Endodermal cell (in vitro differentiated cells): ENCODE measurements at places on chromosomes 2 and 18. TPM values are rescaled to one million over a fixed set of nuclear protein-coding genes. Genes with fewer than 3 reads are reported as not detected.

GRCh38 chr2:73993778-73994177, 9.1 kb downstream of the TET3 start:
- no peak for DNase-seq

DNA sequence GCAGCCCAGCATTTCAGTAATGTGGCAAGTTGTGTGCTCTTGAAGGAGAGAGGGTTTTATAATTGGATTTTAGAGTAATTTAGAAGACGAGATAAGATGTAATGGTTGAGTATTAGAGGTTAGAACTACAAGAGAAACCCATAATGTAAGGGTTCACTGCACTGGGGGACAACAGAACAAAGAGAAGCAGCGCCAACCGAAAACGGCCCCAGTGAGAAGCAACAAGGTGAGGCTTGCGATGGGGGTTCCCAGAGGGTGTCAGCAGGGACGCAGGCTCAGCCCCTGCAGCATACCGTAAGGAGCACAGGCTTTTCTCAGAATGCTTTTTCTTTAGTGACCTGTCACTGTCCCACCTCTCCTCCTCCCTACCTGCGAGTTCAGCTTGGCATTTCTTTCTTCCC, 183.9 kb upstream of the ETAA1 start:
- peak; percentile 69 for DNase-seq

DNA sequence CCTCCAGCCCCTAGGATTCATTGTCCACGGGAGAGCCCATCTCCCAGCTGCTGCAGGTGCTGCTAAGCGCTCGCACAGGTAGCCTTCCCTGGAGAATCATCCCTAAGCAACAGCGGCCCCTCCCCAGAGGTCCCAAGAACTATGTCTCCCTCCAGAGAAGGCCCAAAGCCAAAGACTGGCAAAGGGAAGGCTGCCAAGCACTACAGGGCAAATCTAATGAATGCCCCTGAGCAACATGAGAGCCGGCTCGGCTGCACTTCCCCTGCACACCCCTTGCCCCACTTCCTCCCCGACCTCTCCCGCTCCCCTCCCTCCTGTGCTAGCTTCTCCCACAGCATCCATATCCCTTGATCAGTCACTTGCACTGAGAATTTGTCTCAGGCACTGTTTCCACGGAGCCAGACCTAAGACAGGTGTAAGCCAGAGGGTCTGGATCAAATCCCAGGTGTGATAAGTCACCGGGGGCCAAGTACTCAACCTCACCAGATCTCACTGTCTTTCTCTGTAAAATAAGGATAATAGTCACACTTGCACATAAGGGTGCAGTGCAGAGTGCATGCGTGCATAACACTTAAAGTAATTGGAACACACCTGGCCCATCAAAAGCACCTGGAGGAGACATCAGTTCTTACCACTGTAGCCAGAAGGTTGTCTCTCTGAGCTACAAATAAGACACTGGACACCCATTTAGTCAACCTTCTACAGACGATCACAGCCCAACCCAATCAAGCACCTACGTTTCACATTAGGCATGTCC, 20.1 kb upstream of the COL6A3 start:
- DNase-seq: no peak

DNA sequence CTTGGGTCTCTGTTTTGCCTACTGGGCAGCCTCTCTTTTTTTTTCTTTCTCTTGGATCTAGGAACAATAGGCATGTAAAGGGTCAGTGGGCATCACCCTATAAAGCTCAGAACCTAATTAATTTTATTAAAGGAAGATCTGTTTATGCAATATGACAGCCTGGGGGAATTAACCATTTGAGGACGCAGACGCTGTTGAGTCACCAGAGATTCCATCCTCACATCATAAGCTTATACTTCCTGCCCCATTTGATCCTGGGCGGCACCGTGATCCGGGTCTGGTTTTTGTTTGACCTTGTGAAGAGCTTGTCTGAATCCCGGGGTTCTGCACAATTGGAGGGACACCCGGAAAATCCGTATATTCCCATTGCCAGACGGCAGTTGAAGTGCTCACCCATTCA, 16.8 kb upstream of the BCL11A start:
- no peak for DNase-seq

DNA sequence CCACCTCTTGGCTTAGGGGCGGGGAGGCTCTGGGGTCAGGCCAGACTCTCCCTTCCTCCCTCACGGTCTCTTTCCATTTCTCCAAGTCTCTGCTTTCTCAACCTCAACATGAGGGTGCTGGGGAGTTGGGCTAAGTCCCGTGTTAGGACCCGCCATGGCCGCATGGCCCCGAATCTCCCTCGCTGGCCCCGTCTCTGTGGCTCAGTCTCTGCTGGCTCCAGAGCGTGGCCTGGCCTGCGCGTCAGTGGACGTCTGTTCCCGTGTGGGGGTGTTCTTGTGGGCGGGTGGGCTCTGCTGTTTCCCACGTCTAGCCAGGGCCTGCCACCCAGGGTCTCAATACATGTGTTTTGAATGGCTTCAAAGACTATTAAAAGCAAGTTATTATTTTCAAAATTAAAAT, 12.4 kb downstream of the ALLC start:
- no peak for DNase-seq

DNA sequence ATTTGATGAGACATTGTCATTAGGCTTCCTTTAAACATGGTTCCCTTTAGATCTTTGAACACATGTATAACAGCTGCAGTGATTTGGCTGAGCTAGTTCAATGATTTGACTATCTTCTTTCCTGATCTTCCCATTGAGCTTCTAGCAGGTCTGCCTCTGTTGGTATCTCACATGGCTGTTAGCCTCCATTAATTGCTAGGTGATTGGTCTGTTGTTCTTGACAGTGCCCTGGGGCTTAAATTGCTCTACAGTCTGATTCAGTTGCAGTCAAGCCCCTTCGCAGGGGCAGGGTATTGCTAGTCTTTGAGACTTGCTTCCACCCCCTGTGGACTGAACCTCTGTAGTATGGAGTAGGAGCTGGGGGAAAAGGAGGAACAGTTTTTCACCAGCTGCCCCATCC, 24.1 kb downstream of the SKA1 start:
- peak; percentile 69 for DNase-seq

GRCh38 chr2:138079976-138080375, 115.7 kb downstream of the HNMT start:
- no peak for DNase-seq

DNA sequence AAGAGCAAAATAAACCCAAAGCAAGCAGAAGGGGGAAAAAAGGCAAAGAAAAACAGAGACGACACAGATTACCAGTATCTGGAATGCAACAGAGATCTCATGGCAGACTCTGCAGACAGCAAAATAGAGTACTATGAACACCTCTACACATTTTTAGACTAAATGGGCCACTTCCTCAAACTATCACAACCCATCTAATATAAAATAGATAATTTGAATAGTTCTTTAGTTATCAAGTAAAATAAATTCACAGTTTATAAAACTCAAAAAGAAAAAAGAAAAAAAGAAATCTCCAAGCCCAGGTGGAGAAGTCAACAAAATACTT, 16.6 kb downstream of the SESTD1 start:
- DNase-seq: no peak

DNA sequence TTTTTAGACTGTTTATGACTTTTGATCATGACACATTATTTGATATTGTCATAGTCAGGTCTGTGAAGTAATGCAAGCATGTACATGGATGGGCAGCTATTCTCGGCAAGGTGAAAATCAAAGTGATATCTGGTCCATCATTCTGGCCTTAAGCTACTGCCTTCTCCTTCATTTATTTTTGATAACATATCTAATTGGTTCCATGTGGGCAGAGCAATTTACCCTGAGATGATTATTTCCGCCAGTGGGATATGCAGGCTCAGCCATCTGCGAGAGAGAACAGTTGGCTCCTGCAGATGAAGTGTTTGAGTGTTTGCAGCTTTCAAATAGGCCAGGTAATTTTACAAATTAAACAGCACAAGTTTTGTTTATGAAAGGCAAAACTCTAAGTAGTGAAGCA, 116.4 kb downstream of the LYPD6 start:
- DNase-seq: no peak

- no peak for DNase-seq
These were observed 54.1 kb downstream of the LPIN2 start for GRCh38 chr18:2958819-2959298.

GRCh38 chr2:98842136-98842535, 93.9 kb downstream of the CRACDL start:
- DNase-seq: no peak

- DNase-seq: no peak
These were observed 98.2 kb upstream of the GCFC2 start for GRCh38 chr2:75808793-75809535.

- no peak for DNase-seq
These were observed 63.5 kb downstream of the EVA1A start for GRCh38 chr2:75497256-75497655.

GRCh38 chr2:183242937-183243336, 118.7 kb downstream of the NUP35 start:
- DNase-seq: no peak

GRCh38 chr2:200747668-200748618, 63.8 kb upstream of the BZW1 start:
- no peak for DNase-seq

GRCh38 chr18:53991805-53992204, 232.7 kb downstream of the MBD2 start:
- no peak for DNase-seq

- no peak for DNase-seq
These were observed 112.4 kb upstream of the ID2 start for GRCh38 chr2:8569332-8569930.

DNA sequence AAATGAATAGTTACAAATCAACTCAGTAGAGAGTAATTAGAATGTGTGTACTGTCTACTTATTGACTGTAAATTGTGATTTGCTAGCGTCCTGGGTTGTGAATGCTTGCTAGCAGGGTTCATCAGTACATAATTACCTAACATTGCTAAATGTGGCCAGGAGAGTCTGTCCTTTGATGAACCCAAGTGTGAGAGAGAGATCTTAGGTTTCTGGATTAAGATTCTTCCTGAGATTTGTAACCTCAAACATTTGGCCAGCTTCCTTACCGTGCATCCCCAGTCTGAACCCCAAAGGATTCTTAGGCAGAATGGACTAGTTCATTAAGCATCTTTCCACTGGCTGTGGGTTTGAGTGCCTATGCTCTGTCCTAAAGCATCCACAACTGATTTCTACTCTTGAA, 84.0 kb upstream of the ITPRID2 start:
- DNase-seq: no peak

GRCh38 chr2:24115057-24115456, 8.1 kb downstream of the PFN4 start:
- no peak for DNase-seq

- DNase-seq: no peak
These were observed 6.6 kb downstream of the HTRA2 start for GRCh38 chr2:74536166-74536950.

- no peak for DNase-seq
These were observed 27.3 kb upstream of the MLPH start for GRCh38 chr2:237459741-237460174.

DNA sequence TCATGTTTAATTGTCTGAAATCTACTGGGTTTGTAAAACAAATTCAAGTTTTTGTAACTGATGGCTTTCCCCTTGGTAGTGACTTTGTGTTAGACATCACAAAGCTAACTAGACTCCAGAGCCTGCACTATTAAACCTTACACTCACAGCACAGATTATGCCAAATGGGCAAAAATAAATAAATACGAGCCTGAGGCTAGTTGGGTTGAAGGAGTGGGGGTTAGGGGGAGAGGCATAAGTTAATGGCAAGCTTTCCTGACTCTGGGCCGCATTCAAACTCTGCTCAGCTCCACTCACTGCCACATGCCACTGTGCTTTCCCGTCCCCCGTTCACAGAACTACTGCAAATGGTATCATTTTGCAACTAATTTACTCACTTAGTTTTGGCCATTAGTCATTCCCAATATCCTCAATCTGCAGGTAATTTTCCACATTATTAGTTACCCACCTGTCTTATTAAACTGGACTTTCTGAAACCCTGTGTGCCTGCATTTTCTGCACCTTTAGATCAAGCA, 1079.9 kb upstream of the PIK3C3 start:
- DNase-seq: no peak

DNA sequence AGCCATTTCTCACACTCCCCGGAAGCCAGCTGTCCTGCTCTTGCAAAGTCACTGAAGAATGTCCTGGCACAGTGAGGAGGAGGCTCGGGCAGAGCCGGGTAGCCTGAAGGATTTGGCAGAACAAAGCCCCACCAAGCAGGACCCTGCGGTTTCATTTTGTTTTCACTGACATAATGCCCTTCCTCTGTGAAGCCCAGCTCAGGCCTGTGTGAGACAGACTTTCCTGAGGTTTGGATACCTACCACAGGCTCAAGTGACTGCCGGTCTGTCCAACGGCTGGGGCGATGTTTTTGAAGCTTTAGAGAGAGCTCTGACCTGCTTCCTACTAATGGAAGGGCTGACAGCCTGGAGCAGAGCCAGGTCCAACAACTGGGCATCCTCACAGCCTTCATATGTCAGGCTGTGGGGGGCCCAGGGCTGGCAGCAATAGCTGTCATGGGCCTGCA, 99.8 kb upstream of the FZD7 start:
- peak; percentile 56 for DNase-seq

DNA sequence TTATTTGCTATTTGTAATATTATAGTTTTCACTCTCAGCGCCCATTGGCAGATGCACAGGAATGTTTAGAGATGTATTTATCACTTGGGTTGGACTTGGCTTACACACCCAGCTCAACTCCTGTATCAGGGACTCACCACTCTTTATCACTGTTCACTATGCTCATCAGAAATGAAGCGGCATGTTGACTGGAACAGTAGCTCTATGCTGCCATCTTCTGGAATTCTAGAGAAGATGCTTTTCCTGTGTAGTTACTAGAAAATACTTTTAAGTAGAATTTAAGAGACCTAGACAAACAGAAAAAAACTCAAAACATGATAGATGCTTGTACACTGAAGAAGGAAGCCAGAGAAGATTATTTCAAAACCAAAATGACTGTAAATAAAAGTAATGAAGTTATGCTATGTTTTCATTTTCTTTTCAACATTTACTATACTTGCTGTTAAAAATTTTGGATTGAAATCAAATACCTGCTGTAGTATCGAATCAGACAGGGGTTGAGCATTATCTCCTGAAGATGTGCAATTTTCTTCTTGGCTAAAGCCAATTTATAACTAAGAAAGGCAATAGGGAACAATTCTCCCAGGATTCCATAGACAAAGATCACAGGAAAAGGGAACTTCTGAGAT, 47.4 kb upstream of the NXPH2 start:
- peak; percentile 62 for DNase-seq

- no peak for DNase-seq
These were observed 54.7 kb downstream of the INO80D start for GRCh38 chr2:206031162-206031784.

GRCh38 chr2:95296011-95296410, 1.1 kb upstream of the KCNIP3 start:
- no peak for DNase-seq

GRCh38 chr2:149063177-149063576, 24.7 kb downstream of the LYPD6B start:
- DNase-seq: peak; percentile 24

Gene CPO
- total RNA-seq: 1.0 and 1.5 TPM in 2 replicates

Gene RNMT
- total RNA-seq: 42.5 and 44.9 TPM in 2 replicates

Gene FIGLA
- total RNA-seq: not detected in 3 replicates

Gene TEX44
- total RNA-seq: not detected in 2 replicates

Gene POTEI
- 0.07 to 0.33 TPM (median 0.13 TPM) in 3 replicates for total RNA-seq

Gene CACNB4
- 0.93 to 15.1 TPM (median 0.99 TPM) in 3 replicates for total RNA-seq

Gene UPP2
- total RNA-seq: not detected in 3 replicates

Gene GALNT13
- total RNA-seq: 6.0 to 13.4 TPM (median 6.0 TPM) in 3 replicates

Gene SPC25
- total RNA-seq: 9.4 to 57.8 TPM (median 49.9 TPM) in 3 replicates

Gene DCTN1
- total RNA-seq: 202 and 213 TPM in 2 replicates

Gene POTEF
- total RNA-seq: 0.18 to 0.38 TPM (median 0.31 TPM) in 3 replicates

Gene DSG4
- total RNA-seq: not detected in 2 replicates

Gene SPATA3
- not detected in 2 replicates for total RNA-seq

Gene ECEL1
- 3.9 and 4.6 TPM in 2 replicates for total RNA-seq

Gene RESP18
- not detected in 3 replicates for total RNA-seq

Gene LHCGR
- total RNA-seq: not detected in 3 replicates

Gene TMEFF2
- not detected in 3 replicates for total RNA-seq

Gene RIT2
- total RNA-seq: 0.36 TPM in 1 of 3 replicates, not detected in the others
